ENCODE measurements at places on chromosomes 2 and 18.

DNA sequence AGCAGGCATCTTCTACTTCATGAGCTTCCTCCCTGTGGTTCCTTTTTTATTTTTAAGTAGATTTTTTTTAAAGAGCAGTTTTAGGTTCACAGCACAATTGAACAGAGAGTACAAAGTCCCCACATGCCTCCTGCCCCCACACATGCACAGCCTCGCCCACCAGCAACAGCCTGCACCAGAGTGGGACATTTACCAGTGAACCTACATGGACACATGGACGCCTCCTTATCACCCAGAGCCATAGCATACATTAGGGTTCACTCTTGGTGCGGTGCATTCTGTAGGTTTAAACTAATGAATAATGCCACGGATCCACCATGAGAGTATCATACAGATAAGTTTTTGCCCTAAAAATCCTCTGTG is 40.9 kb downstream of the HS1BP3 start:
- DNase-seq = no peak

GRCh38 chr2:108630567-108631405 is 88.5 kb upstream of the RANBP2 start:
- no peak for DNase-seq

DNA sequence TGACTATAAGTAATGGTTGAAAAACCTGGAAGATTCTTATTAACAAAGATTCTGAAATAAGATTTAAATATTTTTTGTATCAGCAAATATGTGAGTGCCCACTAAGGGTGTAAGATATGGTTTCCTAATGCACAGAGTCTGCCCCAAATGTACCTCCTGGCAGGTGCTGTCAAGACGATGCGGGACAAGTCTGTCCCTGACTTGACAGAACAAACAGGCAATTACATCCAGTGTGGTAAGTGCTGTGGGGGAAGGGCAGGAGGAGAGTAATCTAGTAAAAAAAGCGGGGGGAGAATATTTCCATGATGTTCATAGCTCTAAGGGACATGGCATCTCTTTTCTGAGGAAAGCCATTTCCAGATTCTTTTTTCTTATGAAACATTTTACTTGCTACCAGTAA is 127.5 kb downstream of the COL4A4 start:
- DNase-seq = no peak

- no peak for DNase-seq
These were observed 73.4 kb downstream of the TPO start for GRCh38 chr2:1486670-1487069.

Data from activated CD8-positive, alpha-beta memory T cell treated with anti-CD3 and anti-CD28 coated beads, Interleukin-2, amount 50 U/mL, for 4 hours (primary cell).